ENCODE measurements at places on chromosomes 12 and 14. TPM values are rescaled to one million over a fixed set of nuclear protein-coding genes. Genes with fewer than 3 reads are reported as not detected.

The ANKRD9 gene
- total RNA-seq = 1.6 TPM

DNA sequence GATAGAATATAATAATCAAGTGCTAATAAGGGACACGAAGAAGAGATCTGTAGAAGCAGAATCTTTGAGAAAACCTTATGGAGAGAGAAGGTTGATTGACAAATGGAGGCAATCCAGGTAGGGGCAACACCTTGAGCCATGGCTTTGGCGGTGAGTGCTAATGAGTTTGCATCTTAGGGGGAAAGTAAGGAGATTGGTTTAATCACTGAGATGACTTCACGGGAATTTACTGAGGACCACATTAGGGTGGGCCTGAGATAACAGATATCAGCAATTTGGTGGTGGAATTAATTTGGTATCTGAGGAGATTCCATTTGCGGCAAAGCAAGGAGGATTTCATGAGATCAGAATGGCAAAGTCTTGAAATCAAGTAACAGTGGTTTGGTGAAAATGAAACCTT is 1.8 kb upstream of the LARP4 start:
- no peak for DNase-seq
- H3K4me3 ChIP-seq = peak overlapping the region; percentile 8
- H3K27me3 ChIP-seq = peaks cover 2% of the 10 kb centered on the region

The SOX5 gene
- total RNA-seq = not detected

GRCh38 chr14:64293976-64294671 is at the start of gene ESR2:
Gene ESR2 (minus strand): TSS chr14:64294371. CDS start chr14:64282985, 11,386 bp downstream.
- peak within 1 kb of the TSS; percentile 83 for H3K4me3 ChIP-seq
- H3K36me3 ChIP-seq = no peaks in the 10 kb centered on the region
- H3K4me1 ChIP-seq = peaks cover 15% of the 10 kb centered on the region

The PROX2 gene
- total RNA-seq = 0.52 TPM

GRCh38 chr14:99609245-99610170 is 5.5 kb upstream of the CCDC85C start:
- peaks cover 20% of the 10 kb centered on the region for H3K4me1 ChIP-seq
- no peak for DNase-seq
- peaks cover 2% of the 10 kb centered on the region for H3K27me3 ChIP-seq
- no peak overlapping the region for H3K27ac ChIP-seq
- no peaks in the 10 kb centered on the region for H3K36me3 ChIP-seq

GRCh38 chr12:52929538-52929937 is 19.4 kb upstream of the KRT18 start:
- no peaks in the 10 kb centered on the region for H3K4me1 ChIP-seq
- H3K4me3 ChIP-seq = no peak overlapping the region
- DNase-seq = no peak
- no peaks in the 10 kb centered on the region for H3K36me3 ChIP-seq
- no peak overlapping the region for H3K27ac ChIP-seq

- no peaks in the 10 kb centered on the region for H3K27me3 ChIP-seq
- H3K4me3 ChIP-seq = no peak overlapping the region
- no peak overlapping the region for H3K27ac ChIP-seq
- no peak for DNase-seq
- H3K36me3 ChIP-seq = peaks cover 46% of the 10 kb centered on the region
These were observed 34.8 kb downstream of the CRACR2A start for GRCh38 chr12:3718100-3718499.

DNA sequence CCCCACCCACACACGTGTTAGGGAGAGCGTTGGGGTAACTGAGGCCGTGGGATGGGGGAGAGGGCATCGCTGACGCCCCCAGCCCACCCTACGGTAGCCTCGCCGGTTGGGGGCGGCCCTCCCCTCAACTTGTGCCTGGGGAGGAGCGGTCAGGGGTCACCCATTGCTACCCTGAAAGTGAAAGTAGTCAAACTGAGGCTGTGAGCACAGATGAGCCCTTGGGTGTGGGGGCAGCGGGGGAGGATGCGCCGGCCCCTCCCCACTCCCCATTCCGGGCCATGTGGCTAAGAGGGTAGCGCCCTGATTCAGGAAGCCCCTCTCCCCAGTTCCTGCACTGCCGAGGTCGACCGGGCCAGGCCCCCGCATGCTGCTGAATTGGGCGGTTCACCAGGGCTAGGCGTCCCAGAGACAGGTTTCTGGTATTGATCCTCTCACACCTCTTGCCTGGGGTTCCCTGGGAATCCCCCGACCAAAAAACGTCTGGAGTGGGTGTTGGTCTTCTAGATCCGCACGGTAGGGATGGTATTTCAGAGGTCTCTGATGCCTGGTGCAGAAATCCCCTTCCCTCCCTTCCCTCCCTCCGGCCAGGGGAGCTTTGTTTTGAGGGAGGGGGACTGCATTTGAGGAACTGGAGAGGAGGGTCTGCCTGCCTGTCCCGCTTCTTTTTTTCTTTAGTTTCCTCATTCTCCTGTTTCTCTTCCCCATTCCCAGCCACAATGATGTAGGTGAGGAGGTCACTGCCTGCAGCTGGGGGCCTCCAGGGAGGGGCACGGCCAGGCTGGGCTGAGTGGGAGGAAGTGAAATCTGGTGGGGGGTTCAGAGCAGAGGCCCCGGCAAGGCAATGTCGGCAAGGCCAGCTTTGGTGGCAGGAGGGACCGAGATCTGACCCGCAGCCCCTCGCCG is 1.0 kb downstream of the SH2B3 start:
- no peaks in the 10 kb centered on the region for H3K36me3 ChIP-seq
- peak overlapping the region; percentile 87 for H3K4me3 ChIP-seq
- no peaks in the 10 kb centered on the region for H3K27me3 ChIP-seq
- peak overlapping the region; percentile 87 for H3K27ac ChIP-seq

GRCh38 chr14:105907276-105907675 is 380.9 kb downstream of the TMEM121 start:
- no peak for DNase-seq
- H3K27ac ChIP-seq = no peak overlapping the region
- peaks cover 7% of the 10 kb centered on the region for H3K36me3 ChIP-seq
- H3K4me1 ChIP-seq = peaks cover 10% of the 10 kb centered on the region
- H3K27me3 ChIP-seq = peaks cover 36% of the 10 kb centered on the region
- no peak overlapping the region for H3K4me3 ChIP-seq

The DTX1 gene
- total RNA-seq = 2.8 TPM

DNA sequence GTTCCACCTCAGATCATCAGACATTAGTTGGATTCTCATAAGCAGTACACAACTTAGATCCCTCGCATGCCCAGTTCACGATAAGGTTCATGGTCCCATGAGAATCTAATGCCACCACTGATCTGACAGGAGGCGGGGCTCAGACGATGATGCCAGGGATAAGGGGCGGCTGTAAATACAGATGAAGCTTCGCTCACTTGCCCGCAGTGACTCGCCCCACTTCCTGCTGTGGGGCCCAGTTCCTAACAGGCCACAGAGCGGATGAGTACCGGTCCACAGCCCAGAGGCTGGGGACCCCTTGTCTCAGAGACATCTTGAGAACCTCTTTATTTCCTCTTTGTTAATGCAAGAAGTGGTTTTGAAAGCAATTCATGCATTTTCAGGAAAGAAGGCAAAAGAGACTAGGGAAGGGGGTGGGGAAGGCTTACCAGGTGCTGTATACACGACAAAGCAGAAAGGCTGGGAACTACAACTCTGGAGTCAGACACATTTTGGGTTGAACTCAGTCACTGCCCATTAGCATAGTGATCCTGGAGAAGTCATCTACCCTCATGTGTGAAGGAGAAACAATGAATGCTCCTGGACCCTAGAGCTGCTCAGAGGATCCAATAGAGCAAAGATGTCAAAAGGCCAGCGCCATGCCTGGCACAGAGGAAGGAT is 68.7 kb downstream of the EID3 start:
- H3K27ac ChIP-seq = peak overlapping the region; percentile 11
- peaks cover 16% of the 10 kb centered on the region for H3K4me1 ChIP-seq
- peak overlapping the region; percentile 24 for H3K4me3 ChIP-seq
- H3K27me3 ChIP-seq = no peaks in the 10 kb centered on the region

The MSRB3 gene
- total RNA-seq = not detected

The OR4Q3 gene
- total RNA-seq = not detected

The MYO1H gene
- not detected for total RNA-seq

GRCh38 chr12:107558141-107558815 is 127.3 kb upstream of the PWP1 start:
- H3K4me1 ChIP-seq = peaks cover 21% of the 10 kb centered on the region
- no peak overlapping the region for H3K27ac ChIP-seq
- H3K36me3 ChIP-seq = no peaks in the 10 kb centered on the region
- no peak for DNase-seq
- no peaks in the 10 kb centered on the region for H3K27me3 ChIP-seq
- no peak overlapping the region for H3K4me3 ChIP-seq

The PPP4R4 gene
- total RNA-seq = 1.5 TPM

The DRAM1 gene
- 3.3 TPM for total RNA-seq

GRCh38 chr14:90905531-90905930 is 89.3 kb upstream of the TTC7B start:
- no peaks in the 10 kb centered on the region for H3K4me1 ChIP-seq
- no peaks in the 10 kb centered on the region for H3K36me3 ChIP-seq
- no peak overlapping the region for H3K27ac ChIP-seq
- H3K4me3 ChIP-seq = no peak overlapping the region
- DNase-seq = no peak

- no peak overlapping the region for H3K27ac ChIP-seq
- no peak for DNase-seq
- H3K4me3 ChIP-seq = no peak overlapping the region
- H3K36me3 ChIP-seq = no peaks in the 10 kb centered on the region
- no peaks in the 10 kb centered on the region for H3K27me3 ChIP-seq
These were observed 92.2 kb downstream of the PIWIL1 start for GRCh38 chr12:130429656-130430505.

The ARMH4 gene
- total RNA-seq = not detected

DNA sequence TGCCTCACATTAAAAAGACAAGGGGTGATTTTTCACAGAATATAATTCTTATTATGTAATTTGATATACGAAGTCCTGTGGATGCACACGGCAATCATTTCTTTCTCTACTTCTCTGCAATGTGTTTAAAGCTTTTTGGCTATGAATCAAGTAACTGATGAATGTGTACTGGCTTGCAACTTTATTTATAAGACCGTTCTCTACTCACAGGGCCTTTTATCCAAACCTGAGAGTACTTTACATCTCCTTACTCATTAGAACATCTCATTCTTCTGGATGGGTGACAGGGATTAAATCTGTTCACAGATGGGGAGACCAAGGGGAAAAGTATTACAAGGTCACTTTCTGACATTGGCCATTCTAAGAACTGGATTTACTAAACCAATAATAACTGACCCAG is 215.8 kb upstream of the DIO2 start:
- H3K4me3 ChIP-seq = no peak overlapping the region
- H3K4me1 ChIP-seq = no peaks in the 10 kb centered on the region
- DNase-seq = no peak
- no peaks in the 10 kb centered on the region for H3K36me3 ChIP-seq
- no peak overlapping the region for H3K27ac ChIP-seq

GRCh38 chr14:65922142-65922541 is 509.6 kb downstream of the FUT8 start:
- peaks cover 14% of the 10 kb centered on the region for H3K4me1 ChIP-seq
- no peak for DNase-seq
- H3K27ac ChIP-seq = peak overlapping the region; percentile 11

The TIMELESS gene
- 5.5 TPM for total RNA-seq

- no peaks in the 10 kb centered on the region for H3K27me3 ChIP-seq
- no peaks in the 10 kb centered on the region for H3K4me1 ChIP-seq
- H3K36me3 ChIP-seq = no peaks in the 10 kb centered on the region
- no peak for DNase-seq
These were observed 12.0 kb upstream of the SINHCAF start for GRCh38 chr12:31337952-31338351.
